ENCODE measurements at places on chromosomes 3 and 15.

DNA sequence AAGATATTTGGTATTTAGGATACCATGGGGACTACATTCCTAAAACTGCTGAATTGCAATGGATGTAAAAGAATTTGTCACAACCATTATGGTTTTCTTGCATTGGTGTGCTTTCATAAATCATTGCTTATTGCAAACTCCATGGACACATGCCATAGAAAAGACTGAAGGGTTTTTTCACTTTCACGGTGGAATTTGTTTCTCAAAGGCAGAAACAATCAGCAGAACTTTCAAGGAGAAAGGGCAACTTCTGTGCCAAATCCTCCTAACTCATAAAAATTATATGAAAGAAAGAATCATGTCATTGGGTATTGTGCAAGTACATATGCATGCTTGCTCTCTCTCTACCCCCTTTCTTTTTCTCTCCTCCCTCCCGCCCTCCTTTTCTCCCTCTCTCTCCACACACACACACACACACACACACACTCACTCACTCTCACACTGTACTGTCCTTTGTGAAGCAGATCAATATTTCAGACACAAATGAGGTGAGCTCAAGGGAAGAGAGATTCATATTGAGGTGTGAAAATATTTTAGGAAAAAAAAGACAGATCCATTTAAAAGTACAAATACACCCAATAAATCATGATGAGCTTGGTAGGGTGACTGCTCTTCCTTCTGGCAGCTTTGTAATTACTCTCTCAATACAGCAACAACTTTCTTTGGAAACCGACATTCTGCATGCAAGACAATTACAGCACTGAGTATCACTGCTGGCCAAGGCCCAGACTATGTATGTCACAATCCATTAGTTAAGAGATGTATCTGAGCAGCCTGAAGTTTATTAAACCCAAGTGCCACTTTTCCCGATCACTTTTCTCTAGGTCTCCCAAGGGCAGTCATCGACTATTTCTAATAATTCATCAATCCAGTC is 492.6 kb downstream of the TUSC7 start:
- no peak for DNase-seq

- DNase-seq, result no peak
Observed at GRCh38 chr15:58665672-58666071, 83.8 kb downstream of the ADAM10 start.

GRCh38 chr3:160210799-160211221 is 14.4 kb upstream of the C3orf80 start:
- no peak for DNase-seq

- DNase-seq, result no peak
Observed at GRCh38 chr15:40305281-40305680, 2.5 kb downstream of the PLCB2 start.

DNA sequence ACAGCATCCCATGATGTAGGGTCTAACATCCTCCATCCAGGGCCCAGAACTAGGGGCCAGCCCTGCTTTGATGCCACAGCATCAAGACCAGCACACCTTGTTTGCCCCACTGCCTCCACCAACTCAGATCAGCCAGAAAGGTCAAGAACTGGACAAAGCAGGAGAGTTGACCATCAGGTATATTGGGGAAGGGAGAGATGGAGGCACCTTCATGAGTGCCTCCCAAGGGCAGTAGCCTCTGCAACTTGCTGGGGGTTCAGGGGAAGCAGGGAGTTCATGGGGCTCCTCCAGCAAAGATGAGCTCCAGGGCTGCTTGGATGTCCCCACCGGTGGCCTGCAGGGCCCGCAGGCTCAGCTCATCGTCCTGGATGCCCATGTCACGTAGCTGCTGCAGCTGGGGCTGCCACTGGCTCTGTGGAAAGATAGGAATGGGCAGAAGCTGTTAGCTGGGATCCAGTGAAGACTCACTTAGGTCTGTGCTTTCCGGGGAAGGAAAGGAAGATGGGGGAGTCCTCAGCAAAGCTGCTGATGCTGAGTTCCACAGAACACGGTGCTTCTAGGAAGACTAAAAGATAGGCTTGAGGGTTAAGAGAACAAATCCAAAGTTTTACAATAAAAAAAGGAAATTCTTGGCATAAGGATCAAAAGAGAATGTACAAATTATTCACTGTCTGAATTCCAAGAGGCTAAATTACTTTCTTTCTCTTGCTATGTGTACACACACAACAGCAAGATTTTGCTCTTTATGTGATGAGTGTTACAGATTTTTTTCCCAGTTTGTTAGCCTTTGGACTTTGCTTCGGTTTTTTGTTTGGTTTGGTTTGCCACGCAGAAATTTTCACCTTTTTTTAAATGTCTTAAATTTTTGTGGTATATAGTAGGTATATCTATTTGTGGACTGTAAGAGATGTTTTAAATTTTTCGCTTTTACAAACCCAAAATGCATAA is 12.3 kb upstream of the SEMA7A start:
- no peak for DNase-seq

DNA sequence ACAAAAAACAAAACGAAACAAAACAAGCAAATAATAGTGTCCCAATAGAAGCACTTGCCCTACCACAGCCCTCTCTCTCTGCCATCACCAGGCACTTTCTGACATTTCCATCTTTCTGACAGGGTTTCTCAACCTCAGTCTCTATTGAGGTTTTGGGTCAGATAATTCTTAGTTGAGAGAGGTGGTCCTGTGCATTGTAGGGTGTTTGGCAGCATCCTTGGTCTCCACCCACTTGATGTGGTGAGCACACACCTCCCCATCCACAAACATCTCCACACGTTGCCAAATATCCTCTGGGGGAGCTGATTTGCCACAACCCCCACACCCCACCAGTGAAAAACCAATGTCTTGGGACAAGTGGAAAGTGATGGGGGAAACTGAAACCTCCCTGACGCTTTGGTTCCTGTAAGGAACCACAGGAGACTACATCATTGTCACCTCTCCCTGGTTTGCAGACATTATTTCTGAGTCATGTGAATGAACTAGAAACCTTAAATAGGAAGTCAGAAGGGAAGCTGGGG is 733.7 kb upstream of the CFAP20DC start:
- DNase-seq, result peak; percentile 61

DNA sequence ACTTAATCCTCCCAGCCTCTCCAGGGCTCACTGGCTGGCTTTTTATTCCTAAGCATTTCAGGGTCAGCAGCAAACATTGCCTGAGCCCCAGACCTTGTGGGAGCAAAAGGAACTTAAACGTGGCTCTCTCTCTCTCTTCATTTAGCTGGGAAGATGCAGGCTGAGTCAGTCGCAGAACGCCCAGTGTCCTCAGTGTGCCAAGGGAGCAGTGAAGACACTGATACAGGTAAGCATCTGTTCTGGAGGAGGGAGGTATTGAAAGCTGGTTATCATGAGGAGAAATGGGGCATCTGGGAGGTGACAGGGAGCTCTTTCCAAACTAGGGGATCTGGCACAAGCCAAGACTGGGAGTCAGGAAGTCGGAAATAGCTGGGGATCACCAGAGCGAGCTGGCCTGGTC is 4.3 kb downstream of the RHOV start:
- DNase-seq, result no peak

GRCh38 chr3:11465744-11466616 is 177.7 kb downstream of the VGLL4 start:
- no peak for DNase-seq

All from activated naive CD4-positive, alpha-beta T cell treated with anti-CD3 and anti-CD28 coated beads for 36 hours (primary cell).